ENCODE measurements at places on chromosomes 4 and X.

- no peak for DNase-seq
Measured at GRCh38 chrX:55451626-55451989, 319 bp upstream of the MAGEH1 start.

GRCh38 chr4:152634110-152634760 is 45.6 kb downstream of the TMEM154 start:
- DNase-seq = no peak

GRCh38 chr4:153791746-153792617 is 3.1 kb upstream of the SFRP2 start:
- DNase-seq = peak; percentile 43

GRCh38 chr4:55933611-55934010 is 15.1 kb upstream of the CEP135 start:
- DNase-seq = no peak

DNA sequence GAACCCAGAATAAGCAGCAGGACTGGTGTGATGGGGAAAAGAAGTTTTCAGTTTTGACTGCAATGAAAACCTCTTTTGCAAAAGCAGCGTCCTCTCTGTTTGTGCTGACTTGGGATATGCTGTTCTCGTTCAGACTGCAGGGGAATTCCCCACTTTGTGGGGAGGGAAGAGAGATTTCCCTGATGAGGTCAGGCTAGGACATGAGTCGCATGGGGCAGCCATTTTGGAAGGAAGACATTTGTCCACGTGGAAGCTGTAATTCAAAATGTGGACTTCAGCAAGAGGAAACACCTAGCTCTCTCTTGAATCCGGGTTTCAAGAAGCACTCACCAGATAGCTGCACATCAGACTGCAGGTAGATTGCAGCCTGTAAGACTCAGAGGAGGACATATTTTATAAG is 39.3 kb downstream of the ING2 start:
- no peak for DNase-seq

DNA sequence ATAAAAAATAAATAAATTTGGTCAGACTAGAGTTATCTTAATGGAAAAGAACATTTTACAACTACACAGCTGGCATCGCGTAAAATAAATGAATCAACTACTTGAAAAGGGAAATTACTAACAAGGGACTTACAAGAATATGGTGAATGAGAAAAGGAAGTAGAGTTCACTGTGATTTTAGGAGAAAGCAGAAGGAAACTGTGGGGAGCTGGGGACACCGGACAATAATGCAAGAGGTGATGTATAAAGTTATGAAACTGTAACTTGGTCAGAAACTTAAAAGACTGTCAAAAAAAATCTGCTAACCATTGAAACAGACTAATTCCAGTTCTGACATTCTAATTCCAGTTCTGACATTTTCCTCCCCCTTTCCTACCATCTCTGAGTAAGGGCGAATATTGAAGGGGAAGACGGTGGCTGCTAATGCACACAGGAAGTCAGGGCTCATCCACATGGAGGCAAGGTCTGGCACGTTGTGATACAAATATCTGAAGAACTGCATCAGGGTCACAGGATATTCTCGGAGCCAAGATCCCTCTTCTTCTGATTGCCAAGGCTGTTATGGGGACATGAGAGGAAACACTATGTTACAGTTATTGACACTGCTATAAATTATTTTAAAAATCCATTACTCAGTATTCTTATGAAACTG is 170.5 kb downstream of the CDS1 start:
- DNase-seq = no peak

DNA sequence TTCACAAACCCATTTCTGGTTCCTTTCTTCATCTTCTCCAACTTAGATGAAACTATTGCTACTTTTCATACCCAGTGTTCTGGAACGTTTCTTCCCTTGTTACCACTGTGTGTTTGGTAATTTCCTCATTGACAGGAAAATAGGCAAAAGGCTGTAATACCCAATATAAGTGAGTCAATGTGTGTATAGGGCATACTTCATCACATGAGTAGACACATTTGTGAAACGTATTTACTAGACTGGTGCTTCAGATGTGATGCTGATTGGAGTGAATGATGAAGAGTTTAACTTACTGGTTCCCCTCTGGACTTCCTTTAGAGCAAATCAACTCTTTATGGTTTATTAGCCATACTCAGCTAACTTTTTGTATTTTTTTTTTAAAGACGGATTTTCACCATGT is 195.1 kb upstream of the ATP6AP2 start:
- DNase-seq = no peak

- no peak for DNase-seq
Measured at GRCh38 chrX:34365471-34365870, 233.4 kb upstream of the FAM47A start.

DNA sequence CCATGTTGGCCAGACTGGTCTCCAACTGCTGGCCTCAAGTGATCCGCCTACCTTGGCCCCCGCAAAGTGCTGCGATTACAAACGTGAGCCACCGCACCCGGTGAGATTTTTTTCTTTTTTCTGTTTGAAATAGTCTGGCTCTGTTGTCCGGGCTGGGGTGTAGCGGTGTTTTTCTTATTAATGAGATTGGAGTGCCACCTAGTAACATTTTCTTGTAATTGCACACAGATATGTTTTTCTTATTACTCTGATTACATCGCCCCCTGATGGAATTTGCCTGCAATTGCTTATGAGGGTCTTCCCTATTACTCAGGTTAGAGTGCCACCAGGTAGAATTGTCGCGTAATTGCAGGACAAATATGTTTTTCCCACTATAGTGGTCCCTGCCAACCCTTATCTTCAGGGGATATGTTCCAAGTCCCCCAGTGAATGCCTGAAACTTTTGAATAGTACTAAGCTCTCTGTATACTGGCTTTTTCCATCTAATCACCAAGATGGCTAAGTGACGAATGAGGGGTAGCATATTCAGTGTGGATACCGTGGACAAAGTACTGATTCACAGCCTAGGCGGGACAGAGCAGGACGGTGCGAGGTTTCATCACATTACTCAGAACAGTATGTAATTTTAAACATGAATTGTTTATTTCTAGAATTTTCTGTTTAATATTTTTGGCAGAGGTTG is 8.6 kb upstream of the PDHA1 start:
- DNase-seq = no peak

GRCh38 chr4:84622959-84623358 is 40.0 kb downstream of the CDS1 start:
- DNase-seq = no peak

DNA sequence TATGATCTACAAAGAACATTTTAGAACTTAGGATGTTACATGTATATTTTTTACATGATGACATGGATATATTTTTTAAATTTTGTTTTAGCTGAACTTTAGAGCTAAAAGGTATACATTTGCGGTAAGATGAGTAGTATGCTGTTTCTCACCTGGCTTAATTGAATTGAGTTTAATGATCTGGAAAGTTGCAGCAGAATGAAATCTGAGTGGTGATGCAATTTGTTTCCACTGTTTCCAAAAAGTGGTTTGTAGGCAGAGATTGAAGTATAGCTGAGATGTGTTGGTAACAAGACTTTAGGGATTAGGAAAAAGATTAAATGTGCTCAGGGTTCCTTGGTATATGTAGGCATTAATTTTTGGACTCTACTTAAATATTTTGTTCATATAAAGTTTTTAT is 68.1 kb downstream of the HPF1 start:
- no peak for DNase-seq

GRCh38 chr4:20408611-20409010 is 156.9 kb downstream of the SLIT2 start:
- DNase-seq = no peak

GRCh38 chr4:160835789-160836188 is 1328.0 kb downstream of the FSTL5 start:
- no peak for DNase-seq

DNA sequence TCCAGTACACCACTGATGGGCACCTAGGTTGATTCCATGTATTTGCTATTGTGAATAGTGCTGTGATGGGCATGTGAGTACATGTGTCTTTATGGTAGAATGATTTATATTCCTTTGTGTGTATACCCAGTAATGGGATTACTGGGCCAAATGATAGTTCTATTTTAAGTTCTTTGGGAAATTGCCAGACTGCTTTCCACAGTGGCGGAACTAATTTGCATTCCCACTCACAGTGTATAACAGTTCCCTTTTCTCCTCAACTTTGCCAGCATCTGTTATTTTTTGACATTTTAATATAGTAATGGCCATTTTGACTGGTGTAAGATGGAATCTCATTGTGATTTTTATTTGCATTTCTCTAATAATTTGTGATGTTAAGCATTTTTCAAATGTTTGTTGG is 25.9 kb downstream of the CC2D2A start:
- no peak for DNase-seq

- no peak for DNase-seq
Measured at GRCh38 chr4:2937146-2937857, 25.9 kb downstream of the NOP14 start.

- no peak for DNase-seq
Measured at GRCh38 chrX:41475191-41475590, 28.0 kb downstream of the NYX start.

GRCh38 chrX:134692233-134692632 is 34.0 kb upstream of the PLAC1 start:
- DNase-seq = no peak

GRCh38 chrX:119655125-119655524 is 37.8 kb downstream of the SEPTIN6 start:
- DNase-seq = peak; percentile 41

DNA sequence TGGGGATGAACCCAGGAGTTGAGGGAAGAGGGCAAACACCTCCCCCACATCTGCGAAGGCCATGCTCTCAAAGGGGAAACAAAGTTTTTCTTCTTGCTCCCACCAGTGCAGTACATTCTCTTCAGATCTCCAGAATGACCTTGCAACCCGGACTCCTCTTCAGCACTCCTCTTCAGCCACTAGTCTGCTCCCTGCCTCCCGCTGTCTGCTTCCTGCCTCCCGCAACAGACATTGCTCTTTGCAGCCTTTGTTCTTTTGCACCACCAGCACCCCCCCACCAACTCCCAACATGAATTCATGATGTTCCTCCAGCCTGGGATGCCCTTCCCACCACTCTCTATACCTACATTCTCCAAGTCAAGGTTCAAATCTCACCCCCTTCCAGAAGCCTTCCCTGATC is 32.1 kb downstream of the UTP14A start:
- no peak for DNase-seq

GRCh38 chr4:43133566-43133965 is 241.1 kb downstream of the GRXCR1 start:
- no peak for DNase-seq

DNA sequence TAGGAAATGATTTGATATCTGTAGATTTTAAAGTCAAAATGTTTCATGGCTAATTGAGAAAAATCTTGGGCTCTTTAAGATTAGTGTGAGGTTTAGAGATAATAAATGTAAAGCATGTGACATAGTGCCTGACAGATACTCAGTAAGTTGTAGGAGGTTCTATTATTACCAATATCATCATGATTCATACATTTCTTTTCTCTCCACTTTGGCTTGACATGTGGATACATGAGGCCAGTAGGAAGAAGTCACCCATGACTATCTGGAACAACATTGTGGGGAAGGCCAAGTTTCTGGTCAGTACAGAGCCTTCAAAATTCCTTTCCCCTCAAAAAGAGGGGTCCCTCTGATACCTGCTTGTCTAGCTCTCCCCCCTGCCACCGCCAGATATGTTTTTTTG is 91.2 kb upstream of the SORBS2 start:
- no peak for DNase-seq

GRCh38 chr4:177070533-177071058 is 239.1 kb upstream of the NEIL3 start:
- DNase-seq = no peak

DNA sequence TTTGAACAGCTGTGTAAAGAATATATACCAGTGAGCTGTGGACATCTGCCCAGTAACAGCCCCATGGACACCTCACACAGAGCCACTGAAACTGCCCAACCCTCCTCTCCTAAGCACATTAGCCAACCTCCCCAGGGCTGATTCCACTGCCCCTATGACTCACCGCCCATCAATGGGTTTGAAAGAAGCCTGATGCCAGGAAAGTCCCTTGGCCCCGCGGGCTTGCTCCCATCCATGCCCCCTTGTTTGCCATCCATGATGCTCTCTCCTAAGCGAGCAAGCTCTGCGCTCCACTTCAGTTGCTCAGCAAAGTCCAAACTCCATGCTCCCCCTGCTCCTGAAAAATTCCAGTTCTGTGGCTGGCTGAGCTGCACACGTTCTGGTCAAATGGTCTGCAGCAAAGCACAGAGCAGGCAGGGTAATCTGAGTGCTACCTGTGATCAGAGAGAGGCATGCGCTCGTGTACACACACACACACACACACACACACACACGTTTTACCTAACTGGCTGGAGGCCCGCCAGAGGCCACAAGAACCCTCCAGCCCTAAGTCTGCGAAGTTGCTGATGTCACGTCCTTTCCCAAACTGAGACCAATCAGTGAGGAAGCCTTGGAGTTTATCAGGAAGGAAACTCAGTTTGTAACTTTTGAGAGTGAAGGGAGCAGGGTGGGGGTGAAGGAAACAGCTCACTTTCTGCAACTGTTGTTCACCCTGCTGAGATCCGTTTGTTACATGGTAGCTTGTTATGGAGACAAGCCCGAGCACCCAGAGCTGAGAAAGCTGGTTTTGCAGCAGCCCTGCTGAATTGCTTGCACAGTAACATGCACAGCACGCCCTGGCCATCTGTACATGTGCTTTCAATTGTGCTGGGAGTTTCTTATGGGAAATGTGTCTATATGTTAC is at the start of gene ASB9:
Gene ASB9 (minus strand): TSS at position 466 of the 904 bp plus-strand sequence. CDS start 209 bp downstream, at position 257.
- no peak for DNase-seq
